ENCODE measurements at places on chromosomes 1 and 21.

DNA sequence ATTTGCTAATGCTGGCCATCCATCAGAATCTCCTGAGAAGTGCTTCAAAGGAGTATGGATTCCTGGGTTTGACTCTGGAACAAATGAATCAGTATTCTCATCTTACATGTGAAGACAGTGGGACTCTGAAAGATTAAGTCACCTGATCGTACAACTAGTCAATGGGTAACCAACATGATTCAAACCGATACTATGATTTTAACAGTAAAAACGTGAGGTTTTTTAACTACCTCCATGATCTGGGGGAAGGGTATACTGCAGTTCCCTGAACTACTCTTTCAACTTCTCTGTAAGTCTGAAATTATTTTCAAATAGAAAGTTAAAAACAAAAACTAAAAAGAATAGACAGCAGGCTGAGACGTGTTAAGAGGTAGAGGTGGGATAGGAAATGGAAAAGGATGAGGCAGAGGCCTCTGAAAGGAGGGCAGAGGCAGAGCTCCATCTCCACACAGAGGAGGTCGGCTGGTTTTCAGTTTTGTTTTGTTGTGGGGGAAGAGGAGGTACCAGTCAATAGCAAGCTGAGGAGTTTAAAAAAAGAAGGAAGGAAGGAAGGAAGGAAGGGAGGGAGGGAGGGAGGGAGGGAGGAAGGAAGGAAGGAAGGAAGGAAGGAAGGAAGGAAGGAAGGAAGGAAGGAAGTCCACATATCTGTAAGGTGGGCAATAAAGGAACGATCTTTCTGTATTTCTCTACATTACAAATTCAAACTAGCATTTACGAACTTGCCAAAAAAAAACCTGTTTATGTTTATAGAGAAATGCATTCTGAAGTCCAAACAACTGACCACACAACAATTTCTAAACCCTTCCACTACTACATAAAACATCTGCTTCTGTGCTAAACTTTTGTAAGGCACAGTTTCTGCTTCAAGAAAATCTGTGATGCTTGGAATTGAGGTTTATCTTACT, 213.1 kb downstream of the RERE start:
- DNase-seq, result no peak

- DNase-seq, result no peak
Measured at GRCh38 chr1:229273507-229274232, 2.8 kb downstream of the RAB4A start.

DNA sequence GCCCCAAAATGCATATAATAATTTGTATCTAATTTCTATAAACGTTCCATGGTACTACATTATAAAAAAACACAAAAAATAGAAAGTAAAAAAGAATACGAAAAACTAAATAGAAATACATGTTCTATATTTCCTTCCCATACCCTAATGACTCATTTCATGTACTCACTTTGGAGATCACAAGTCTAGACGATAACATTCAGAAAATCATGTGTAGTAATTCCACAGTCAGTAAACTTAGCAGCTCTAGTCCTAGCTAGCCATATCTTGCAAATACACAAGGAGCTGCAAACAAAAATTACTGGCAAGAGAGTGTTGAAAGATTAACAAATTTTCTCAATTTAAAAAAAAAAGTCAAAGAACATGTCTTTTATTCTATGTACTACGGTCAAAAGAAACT, 1.4 kb downstream of the GOLPH3L start:
- DNase-seq, result no peak

DNA sequence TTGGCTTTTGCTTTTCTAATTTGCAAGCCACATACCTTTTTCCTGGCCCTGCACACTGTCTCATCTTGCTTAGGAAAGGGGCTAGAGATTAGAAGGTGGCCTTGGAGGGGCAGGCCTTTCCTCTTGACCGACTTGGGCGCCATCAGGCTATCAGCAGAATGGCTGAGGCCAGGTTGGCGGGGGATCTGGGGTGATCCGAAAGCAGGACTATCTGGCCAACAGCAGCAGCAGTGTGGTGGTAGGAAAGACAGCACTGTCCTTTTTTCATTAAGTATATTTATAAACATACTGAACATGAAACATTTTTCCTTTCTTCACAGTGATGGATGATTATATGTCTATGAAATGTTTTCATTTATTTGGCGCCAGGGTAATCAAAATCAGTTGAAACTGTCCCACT, 23.5 kb upstream of the RUNX1 start:
- no peak for DNase-seq

- no peak for DNase-seq
Measured at GRCh38 chr1:224149709-224150108, 33.3 kb upstream of the DEGS1 start.

GRCh38 chr1:176876966-176877515, 287.5 kb downstream of the ASTN1 start:
- DNase-seq, result no peak

DNA sequence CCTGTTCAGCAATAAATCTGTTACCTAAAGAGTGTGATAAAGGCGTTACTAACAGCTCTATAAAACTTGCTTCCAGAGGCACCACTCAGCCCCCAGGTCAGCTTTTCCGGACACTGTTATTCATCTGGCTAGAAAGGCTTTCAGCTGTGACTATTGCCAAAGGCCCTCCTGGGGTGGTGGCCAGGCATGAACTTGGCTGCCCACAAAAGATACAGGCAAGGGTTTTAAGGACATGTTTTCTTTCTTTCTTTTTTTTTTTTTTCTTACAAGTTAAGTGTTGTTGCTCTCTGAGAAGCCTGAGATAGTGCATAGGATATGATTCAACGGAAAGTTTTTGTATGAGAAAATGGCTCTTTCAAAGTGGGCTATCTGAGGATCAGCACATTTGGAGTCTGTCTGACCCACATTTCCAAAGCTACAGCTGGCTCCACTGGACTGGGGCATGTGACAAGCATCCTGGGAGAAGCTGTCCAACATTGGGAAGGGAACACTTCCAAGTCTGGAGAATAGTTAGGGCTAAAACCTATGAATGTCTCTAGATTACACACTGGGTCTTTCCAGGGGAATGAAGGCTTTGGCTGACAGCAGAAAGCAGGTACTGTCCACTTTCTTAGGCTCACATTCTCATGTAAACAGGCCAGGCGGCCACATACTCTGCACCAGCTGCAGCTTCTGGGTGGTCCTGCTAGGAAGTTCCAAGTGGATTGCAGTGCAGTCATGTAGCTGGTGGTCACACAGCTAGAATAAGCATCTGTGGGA, 639.7 kb downstream of the LMO4 start:
- DNase-seq, result no peak

DNA sequence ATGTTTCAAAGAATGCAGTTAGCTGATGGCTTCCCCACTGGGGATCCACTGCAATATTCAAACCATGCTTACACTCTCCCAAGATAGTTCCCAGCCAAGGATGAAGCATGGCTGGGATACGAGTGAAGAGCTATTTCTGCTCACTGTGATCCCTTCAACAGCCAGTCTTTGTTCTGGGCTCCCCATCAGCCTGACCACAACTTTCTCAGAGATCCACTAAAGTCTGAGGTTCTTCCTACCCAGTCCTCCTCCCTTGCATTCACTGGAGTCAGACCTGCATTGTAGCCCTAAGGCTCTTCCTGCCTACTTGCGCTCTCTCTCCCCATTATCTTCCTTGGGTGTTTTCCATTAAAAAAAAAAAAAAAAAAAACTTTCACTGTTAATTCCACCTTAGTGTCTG, 101.4 kb downstream of the TTLL7 start:
- DNase-seq, result no peak

DNA sequence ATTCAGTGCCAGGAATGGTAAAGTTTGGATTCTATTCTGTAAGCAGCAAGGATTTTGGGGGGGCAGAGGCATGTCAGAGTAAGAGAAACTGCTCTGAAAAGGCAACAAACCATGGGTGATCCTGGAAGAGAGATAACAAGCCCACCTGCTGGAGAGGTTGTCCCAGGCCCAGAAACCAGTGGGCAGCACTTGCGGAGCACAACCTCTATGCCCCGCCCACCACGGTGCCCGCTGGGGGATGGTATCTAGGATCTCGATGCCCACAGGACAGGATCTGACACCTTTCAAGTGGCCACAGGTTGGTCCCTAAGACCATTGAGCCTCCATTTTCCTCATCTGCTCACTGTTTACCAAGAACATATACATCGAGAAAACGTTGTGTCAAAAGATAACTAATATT, 20.3 kb upstream of the MUL1 start:
- no peak for DNase-seq

DNA sequence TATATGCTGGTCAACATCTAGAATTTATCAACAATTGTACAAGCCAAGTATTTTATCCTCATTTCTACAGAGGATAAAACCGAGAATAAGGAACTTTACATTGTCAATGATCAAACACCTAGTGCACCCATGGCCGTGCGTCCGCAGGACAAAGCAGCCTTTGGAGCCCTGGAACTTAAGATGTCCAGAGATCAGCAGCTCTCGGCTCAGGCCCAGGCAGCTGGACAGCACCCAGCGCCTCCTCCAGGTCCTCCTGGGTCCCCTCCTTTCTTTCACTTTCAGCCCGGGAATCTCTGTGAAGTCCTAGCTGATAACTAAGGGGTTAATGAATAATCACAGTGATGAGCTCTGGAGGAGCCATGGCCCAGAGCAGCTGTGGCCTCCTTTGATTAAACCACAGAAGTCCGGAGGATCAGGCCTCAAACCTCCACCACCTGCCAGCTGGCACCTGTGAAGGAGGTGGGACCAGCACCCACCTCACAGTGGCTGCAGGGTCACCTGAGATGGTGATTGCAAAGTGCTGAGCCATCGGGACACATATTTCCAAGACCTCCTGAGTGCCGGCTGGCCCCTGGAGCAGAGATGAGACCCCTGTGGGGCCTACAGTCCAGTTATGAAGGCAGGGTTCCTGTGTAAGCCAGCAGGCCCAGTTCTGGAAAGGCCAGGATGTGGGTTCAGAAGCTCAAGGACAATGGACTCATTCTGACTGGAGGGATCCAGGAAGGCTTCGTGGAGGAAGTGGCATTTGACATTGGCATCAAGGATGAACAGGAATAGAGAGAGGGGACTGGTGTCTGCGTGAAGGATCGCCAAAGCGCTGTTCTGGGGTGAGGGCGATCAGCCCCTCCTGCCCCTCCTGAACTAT, 11.6 kb upstream of the SAMD11 start:
- DNase-seq, result no peak

GRCh38 chr1:79638382-79638781, 631.9 kb upstream of the ADGRL4 start:
- DNase-seq, result no peak

DNA sequence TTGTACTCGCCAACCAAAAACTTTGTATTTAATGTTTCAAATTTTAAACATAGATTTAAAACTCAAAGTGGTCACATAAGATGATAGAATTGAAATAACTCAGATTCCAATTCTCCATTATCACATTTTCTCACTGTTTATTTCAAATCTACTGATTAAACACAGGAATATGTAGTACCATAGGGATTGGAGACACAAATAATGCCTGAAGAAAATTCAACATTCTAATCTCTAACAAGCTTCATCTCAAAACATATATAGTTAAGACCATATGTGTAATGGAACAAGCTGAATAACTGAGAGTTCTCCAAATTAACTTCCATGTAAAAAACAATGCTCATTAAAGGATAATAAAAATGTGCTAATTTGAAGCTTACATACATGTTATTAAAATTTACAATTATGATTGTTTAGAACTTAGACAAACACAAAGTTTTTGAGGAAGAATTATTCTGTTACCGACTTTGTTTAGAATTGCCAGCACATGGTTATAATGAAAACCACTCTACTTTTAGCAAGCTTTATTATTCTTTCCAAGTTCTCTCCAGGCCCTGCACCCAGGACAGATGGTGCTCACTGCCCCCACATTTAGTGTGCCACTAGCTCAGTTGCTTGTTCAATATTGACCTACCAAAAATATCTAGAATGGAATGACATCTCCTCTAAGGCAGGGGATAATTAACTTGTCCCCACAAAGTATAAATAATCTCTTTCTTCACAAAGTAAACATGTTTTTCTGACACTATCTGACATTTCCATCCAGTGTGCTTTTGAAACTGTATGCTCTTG, 467.2 kb downstream of the TTLL7 start:
- no peak for DNase-seq

DNA sequence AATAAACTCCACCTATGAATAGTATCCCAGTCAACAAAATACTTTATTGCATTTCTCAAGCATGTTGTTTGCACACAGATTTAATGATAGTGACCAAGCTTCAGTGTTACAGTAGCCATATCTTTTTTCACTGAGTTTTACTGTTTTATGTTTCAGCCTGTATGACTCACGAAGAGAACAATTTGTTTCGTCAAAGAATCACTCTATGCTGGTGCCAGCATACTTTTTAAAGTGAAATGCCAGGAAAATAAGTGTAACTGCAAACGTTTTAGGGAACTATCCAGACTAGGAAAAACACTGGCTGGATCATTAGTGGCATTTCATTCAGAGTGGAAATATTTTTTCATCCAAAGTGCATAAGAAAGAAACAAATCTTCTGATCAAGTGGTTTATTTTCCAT, 210.8 kb downstream of the COL11A1 start:
- no peak for DNase-seq

- no peak for DNase-seq
Measured at GRCh38 chr1:154446292-154446691, 41.1 kb downstream of the IL6R start.

DNA sequence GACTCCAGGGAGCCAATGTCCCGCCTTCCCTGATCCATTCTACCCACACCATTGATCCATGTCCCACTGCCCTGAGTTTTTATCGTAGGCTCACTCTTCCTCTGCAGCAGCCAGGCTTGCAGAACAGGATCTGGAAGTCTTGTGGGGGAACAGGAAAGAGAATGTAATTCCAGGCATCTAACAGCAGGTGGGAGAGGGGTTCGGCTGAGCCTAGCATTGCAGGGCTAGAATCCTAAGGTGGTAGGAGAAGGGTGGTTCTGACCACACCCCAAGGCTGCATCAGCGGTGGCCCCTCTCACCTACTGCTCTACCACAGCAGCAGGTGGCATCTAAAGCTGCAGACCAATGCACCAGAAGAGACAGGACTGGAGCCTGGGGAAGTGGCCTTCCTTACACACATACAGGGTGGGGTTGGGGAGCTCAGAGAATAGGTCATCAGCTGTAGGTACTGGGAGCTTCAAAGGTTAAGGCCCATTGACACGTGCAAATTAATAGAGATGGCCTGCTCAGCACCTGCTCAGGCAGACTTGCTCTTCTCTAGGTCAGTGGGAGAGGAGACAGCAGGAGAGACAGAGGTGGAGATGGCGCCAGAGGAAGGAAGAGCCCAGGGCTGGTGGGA, 20.5 kb downstream of the KNCN start:
- DNase-seq, result no peak

GRCh38 chr21:31993826-31994825, 121.3 kb downstream of the HUNK start:
- no peak for DNase-seq

DNA sequence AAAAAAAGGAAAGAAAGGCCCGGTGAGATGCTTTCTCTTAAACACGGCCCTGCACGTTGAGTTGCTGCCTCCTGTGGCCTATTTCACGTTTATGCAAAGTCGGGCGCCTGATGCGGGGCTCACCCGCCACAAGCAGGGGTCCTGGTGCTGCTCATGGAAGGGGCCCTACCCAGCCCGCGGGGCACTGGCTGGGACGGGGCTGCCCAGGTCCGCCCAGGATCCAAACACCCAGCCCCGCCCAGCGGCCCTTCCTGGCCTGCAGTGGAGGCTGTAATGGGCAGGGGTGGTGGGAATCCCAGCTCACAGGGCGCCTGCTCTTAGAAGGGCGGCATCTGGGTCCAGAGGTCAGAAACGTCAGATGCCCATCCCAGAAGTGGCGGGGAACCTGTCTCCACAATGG, 1.6 kb downstream of the COL6A2 start:
- no peak for DNase-seq

GRCh38 chr1:154943649-154944400, 7.3 kb upstream of the PMVK start:
- peak; percentile 37 for DNase-seq

GRCh38 chr1:231949277-231950091, 322.9 kb downstream of the DISC1 start:
- DNase-seq, result no peak

All from NCI-H1105 treated with DMSO at 0.1 percent for 48 hours (cell line).